ENCODE measurements at places on chromosomes 6 and 20.

GRCh38 chr20:47950124-47950912 lies 165.0 kb upstream of the SULF2 start:
- no peak for DNase-seq

- peak; percentile 61 for DNase-seq
Measured at GRCh38 chr6:26215585-26216358, 128.5 kb downstream of the HFE start.

DNA sequence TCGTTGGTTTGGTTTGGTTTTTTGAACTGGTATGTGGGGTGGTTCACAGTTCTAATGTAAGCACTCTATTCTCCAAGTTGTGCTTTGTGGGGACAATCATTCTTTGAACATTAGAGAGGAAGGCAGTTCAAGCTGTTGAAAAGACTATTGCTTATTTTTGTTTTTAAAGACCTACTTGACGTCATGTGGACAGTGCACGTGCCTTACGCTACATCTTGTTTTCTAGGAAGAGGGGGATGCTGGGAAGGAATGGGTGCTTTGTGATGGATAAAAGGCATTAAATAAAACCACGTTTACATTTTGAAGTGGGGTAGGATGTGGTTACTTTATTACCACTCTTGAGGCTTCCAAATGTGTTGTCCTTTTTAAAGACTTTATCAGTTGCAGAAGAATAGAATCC lies 168.0 kb downstream of the ZMYND8 start:
- DNase-seq = no peak

GRCh38 chr20:37519508-37520418 lies 1.3 kb upstream of the NNAT start:
- DNase-seq = no peak

DNA sequence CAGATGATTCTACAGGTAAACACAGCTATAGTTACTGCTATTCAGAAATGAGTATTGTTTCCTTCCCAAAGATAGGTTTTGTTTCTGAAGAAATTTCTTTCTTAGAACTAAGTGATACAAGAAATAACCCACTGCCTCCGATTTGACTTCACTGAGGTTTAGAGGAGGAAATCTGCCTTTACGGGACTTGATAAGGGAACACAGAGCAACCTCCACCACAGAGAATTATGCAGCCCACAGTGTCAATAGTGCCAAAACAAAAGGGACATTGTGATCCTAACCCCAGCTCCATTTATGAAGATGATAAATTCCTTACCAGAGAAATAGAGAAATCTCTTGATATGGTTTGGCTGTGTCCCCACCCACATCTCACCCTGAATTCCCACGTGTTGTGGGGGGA lies 164.6 kb downstream of the ZNF217 start:
- DNase-seq = no peak

DNA sequence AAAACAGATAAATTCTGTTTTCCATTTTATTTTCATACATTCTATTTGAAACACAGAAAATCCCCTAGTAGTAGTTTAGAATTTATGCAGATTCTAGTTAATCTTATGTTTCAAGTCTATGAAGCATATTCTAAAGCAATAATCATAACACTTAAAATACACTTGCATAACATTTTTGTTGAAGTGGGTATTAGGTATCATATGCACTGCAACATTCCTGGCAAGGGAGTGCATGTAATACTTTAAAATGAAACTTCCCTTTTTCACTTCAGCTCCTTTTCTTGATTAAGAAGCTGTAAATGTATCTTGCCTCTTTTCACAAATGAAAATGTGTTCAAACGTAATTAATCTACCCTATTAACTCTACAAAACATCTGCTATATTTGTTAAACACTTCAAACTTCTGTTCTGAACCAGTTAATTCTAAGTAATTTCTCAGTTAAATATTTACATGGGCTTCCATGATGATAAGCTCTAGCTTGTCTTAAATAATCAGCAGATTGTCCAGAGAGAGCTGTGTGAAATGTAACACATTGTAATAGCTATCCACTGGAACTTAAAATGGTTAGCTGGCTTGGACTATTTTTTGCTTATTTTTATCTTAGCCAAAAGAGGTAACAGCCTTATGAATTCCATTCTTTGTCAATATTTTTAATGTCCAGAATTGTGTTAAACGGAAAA lies 192.8 kb downstream of the COL19A1 start:
- no peak for DNase-seq

DNA sequence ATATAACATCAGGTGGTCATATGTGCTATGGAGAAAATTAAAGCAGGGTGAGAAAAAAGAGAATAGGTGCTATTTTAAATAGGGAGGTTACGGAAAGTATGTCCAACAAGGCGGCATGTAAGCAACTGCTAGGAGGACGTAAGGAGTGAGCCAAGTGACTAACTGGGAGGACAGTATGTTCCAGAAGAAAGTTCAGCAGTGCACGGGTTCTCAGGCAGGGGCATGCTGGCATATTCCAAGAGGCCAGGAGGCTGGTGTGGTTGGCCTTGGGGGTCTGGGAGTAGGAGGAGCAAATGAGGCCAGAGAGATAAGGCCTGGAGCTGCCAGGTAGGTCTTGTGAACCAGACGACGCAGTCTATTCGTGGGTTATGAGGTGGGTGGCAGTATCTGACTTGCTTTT lies 112.4 kb downstream of the ARMC2 start:
- DNase-seq = no peak

GRCh38 chr6:138526822-138527235 lies 27.5 kb upstream of the NHSL1 start:
- DNase-seq = no peak

GRCh38 chr6:170024940-170025339 lies 265.9 kb downstream of the DLL1 start:
- peak; percentile 82 for DNase-seq

DNA sequence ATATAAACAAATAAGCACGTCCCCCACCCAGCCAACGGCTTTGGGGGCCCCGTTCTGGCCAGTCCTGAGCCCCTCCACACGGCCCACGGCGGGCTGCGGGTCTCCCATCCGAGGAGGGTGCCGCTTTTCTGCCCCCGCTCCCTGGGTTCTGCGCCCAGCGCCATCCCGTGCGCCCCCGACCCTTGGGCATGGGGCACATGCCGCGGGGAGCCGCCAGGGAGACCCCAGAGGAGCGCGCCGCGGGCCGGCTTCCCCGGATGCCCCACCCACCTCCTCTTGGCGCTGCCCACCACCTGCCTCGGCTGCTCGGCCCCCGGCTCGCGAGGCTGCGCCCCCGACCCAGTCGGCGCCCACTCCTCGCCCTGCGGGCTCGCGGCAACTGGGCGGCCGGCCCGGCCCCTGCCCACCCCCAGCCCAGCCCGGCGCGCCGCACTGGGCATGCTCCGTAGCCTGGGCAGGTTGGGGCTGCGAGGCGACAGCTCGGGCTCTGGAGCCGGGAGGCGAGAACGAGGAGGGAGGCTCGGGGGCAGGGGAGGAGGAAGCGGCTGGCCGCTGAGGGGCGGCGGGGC lies 570 bp upstream of the PLCB4 start:
- DNase-seq = peak; percentile 79

DNA sequence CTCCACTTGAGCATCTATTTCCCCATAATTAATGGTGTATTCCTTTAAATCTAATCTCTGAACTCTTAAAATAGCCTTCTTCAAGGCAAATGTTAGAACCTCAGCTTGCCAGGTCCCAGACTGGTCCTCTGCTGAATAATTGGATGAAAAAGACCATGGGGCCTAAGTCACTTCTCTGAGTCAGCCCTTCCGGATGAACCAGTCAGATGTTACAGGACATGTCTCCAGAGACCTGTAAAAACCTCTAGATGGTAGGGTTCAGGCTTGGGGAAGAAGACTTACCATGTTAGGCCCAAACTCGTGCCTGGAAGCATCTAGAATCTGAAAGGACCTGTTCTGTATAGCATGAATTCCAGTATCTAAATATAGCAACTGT lies 97.3 kb downstream of the CDKAL1 start:
- DNase-seq = no peak

DNA sequence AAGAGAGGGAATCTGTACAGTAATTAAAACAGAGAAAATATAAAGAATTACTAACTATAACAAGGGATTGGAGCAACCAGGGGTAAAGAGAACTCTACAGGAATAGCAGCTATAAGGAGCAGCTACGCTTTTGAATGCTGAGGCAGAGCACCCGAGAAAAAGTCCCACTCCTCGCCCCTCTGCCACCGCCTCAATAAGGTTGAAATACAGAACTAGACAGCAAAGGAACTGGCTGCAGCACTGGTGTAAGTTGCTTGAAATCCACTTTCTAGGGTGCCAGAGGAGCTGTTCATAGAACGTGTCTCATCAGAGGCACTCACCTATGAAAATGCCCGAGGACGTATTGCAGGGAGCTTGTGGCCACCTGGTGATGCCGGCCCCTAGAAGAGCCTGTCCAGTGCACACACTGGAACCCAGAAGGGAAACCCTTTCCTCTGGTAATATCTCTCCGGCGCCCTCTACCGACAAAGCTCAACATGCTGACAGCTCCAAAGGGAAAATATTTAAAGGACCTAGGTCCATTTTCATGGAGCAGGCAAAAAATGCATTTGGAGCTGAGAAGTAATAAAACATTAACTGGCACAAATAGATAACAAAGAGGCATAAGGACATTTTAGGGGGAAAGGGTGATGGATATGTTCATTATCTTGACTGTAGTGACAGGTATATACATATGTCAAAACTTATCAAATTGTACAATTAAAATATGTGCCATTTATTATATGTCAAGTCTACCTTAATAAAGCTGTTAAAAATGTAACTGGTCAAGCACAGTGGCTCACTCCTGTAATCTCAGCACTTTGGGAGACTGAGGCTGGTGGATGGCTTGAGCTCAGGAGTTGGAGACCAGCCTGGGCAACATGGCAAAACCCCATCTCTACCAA lies 137.4 kb upstream of the HDAC2 start:
- peak; percentile 50 for DNase-seq

DNA sequence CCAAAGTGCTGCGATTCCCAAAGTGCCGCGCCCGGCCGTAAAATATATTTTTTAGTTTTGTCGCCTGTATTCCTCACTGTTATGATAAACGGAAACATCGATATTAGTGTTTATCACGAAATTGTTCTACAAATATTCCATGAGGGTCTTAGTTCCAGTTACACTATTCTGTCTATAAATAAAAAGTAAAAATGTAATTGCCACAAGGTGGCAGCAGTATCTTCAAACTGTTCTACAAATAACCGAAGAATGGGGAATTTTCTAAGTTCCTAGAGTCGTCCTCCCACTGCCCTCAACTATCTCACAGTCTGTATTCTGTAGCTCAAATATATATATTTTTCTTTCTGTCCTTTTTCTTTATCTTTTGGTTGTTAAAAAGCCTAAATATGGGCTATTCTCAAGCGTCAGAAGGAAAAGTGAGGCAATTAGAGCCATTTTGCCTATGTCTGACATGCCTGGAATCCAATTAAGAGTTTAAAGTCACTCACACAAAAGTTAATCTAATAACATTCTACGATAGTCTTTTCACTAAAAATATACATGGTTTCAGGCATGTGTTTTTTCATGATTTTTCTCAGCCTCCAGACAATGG lies 14.2 kb upstream of the FAM162B start:
- DNase-seq = no peak

- DNase-seq = no peak
Measured at GRCh38 chr6:166008441-166009369, 158.9 kb downstream of the TBXT start.

GRCh38 chr6:130625825-130626527 lies 201.2 kb upstream of the SMLR1 start:
- DNase-seq = no peak

DNA sequence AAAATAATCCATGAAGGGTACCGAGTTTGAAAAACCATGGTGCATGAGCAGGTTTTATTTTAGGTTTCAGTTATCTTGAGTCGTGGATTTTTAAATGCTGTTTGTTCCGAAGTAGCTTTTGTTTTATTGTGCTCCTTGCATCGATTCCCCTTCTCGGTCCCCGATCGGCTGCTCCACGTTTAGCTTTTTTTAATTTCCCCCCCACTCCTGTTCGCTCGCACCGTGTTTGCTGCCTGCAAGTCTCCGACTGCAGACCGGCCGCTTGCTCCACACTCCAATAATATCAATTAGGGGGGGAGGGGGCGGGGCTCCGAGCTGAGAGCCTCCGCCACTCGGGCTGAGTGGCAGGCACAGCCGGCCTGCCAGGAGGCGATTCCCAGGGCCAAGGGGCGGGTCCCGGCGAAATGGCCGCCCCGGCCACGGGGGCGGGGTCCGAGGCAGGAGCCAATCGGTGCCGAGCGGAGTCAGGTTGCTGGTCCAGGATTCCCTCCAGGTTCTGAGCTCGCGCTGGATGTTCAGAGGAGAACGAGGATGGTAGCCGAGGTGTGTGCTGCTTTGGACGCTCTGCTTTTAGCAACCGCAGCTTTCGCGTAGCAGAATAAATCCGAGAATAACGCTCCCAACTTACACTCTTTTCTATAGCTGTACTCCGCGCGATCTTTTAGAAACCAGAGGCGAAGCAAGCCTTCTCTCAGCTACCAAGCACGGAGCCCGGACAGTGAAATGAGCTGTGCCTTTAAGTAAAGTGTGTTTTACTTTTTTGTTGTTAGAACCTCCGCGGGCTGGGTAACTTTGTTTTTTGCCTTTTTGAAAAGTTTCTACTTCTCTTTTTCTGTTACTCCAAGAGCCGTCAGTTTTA lies at the start of gene EPHA7:
Gene EPHA7 (minus strand): TSS at position 256 of the 859 bp plus-strand sequence. CDS start 218 bp downstream, at position 38.
- DNase-seq = peak; percentile 99

GRCh38 chr6:31405996-31406395 lies 2.6 kb downstream of the MICA start:
- no peak for DNase-seq

DNA sequence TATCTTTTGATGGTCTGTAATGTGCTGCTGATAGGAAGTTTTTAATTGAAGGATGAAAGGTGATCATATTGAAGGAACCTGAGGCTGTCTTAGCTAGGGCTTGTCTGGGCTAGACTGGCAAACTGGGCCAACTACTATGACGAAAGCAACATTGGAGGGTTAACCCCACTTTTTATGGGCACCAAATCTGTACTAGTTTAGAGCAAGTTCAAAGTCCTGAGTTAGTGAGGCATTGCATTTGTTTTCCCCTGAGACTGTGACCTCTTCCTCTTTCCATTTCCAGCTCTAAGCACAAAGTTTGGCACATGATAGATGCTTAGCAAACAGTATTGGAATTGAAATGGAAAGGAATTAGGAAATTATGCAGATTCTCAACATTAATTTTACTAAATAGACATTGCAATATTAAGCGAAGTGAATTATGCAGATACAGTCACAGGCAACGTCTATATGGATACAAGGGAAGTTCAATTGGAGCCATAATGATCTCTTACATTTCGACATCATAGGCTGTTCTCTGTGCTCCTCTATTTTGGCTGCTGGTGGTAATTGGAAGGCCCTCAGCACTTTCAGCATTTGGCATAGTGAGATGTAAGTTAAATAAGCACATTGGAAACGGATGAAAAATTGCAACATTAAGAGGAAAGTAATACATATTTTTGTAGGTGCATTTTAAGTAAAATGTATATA lies 22.2 kb downstream of the CEP57L1 start:
- no peak for DNase-seq

DNA sequence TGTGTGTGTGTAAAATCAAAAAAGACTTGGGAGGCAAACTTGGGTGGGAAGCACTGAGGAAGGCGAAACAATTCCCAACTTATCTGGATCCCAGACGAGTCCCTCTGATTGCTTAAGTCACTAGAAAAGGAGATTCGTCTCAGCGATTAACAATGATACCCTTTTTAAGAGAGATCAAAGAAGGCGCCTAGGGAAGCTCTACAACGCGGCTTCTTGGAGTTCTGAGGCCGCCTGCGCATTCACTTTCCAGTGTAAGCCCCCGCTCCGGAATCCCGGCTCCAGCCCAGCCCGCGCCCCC lies 8.7 kb upstream of the TBX18 start:
- DNase-seq = no peak

Measured in left hindlimb (tissue), 1 donor.